ENCODE measurements at places on chromosomes 4 and X. TPM values are rescaled to one million over a fixed set of nuclear protein-coding genes. Genes with fewer than 3 reads are reported as not detected.
A peak's percentile ranks its signal among the peaks of the same experiment; 100 is the strongest.

GRCh38 chr4:175823015-175823742 is 11.1 kb upstream of the GPM6A start:
- H3K4me1 ChIP-seq: no peaks in the 10 kb centered on the region
- no peak for DNase-seq
- H3K27ac ChIP-seq: no peak overlapping the region
- H3K4me3 ChIP-seq: no peak overlapping the region
- H3K36me3 ChIP-seq: no peaks in the 10 kb centered on the region

DNA sequence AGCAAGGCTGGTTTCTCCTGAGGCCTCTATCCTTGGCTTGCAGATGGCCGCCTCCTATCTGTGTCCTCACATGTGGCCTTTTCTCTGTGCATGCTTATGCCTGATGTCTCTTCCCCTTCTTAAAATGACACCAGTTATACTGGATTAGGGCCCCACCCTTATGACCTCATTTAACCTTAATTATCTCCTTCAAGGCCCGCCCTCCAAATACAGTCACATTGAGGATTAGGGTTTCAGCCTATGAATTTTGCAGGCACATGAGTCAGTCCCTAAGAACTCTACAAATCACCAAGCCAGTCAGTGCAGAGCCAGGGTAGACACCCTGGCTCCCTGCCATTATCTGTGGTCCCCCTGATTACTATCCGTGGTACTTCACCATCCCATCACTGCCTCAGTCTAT is 51.6 kb downstream of the MAML3 start:
- no peak for DNase-seq
- no peak overlapping the region for H3K27ac ChIP-seq
- H3K4me3 ChIP-seq: no peak overlapping the region
- no peaks in the 10 kb centered on the region for H3K27me3 ChIP-seq
- H3K36me3 ChIP-seq: no peaks in the 10 kb centered on the region

DNA sequence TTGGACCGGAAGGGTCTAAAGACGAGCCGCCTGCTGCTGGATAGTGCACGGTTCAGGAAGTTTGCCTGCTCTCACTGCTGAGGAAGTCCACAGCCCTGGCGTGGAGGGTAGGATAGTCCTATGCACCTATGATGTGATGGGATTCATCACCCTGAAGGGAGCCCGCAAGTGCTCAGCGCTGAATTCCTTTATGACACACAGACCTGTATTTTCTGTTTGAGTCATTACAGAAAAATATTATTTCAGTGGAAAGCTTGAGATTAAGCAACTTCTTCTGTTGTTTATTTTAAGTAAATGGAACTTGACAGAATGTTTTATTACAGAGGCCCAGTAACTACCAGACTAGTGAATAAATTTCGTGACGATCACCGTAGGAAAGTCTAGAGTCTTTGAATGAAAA is 123.2 kb downstream of the TRIML1 start:
- no peaks in the 10 kb centered on the region for H3K36me3 ChIP-seq
- no peak overlapping the region for H3K27ac ChIP-seq
- H3K27me3 ChIP-seq: no peaks in the 10 kb centered on the region

- H3K27me3 ChIP-seq: peaks cover 24% of the 10 kb centered on the region
- DNase-seq: no peak
- peaks cover 16% of the 10 kb centered on the region for H3K4me1 ChIP-seq
- H3K27ac ChIP-seq: no peak overlapping the region
- no peaks in the 10 kb centered on the region for H3K36me3 ChIP-seq
- H3K4me3 ChIP-seq: no peak overlapping the region
These were observed 445.4 kb downstream of the BCOR start for GRCh38 chrX:39652336-39652735.

DNA sequence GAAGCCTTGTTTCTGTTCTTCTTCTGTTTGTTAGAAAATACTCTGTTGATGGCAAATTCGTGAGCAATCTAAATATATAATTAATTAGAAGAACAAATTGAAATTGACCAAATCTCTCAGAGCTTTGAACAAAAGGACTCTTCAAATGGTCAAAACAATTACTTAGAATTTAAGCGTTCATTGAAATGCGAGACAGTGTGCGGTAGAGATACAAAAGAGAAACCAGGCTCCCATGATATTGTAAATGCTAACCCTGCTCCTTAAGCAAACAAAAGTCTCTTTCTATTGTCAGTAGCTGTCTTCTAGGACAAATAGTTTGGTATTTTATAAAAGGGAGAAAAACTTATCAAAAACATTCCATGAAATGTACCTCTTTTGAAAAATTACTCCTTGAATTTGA is 453.4 kb upstream of the MAGEB2 start:
- H3K36me3 ChIP-seq: no peaks in the 10 kb centered on the region
- no peaks in the 10 kb centered on the region for H3K4me1 ChIP-seq
- H3K27me3 ChIP-seq: no peaks in the 10 kb centered on the region
- DNase-seq: no peak
- H3K4me3 ChIP-seq: no peak overlapping the region
- H3K27ac ChIP-seq: no peak overlapping the region

- H3K4me3 ChIP-seq: no peak overlapping the region
- no peaks in the 10 kb centered on the region for H3K4me1 ChIP-seq
- DNase-seq: no peak
- H3K27ac ChIP-seq: no peak overlapping the region
These were observed 26.3 kb downstream of the GPC3 start for GRCh38 chrX:133958997-133959688.

- H3K27me3 ChIP-seq: no peaks in the 10 kb centered on the region
- H3K27ac ChIP-seq: no peak overlapping the region
- peaks cover 14% of the 10 kb centered on the region for H3K4me1 ChIP-seq
- H3K4me3 ChIP-seq: no peak overlapping the region
- H3K36me3 ChIP-seq: no peaks in the 10 kb centered on the region
- DNase-seq: peak; percentile 39
These were observed 127.3 kb downstream of the DCHS2 start for GRCh38 chr4:154364066-154364845.

Gene TRIM75
- not detected for total RNA-seq

Gene ZXDA
- 5.7 TPM for total RNA-seq

Gene EDNRA
- 99.7 TPM for total RNA-seq

Gene FAAH2
- 16.0 TPM for total RNA-seq
